ENCODE measurements at places on chromosomes 5 and 9.

- no peak for DNase-seq
Measured at GRCh38 chr5:129716651-129717050, 31.2 kb upstream of the MINAR2 start.

DNA sequence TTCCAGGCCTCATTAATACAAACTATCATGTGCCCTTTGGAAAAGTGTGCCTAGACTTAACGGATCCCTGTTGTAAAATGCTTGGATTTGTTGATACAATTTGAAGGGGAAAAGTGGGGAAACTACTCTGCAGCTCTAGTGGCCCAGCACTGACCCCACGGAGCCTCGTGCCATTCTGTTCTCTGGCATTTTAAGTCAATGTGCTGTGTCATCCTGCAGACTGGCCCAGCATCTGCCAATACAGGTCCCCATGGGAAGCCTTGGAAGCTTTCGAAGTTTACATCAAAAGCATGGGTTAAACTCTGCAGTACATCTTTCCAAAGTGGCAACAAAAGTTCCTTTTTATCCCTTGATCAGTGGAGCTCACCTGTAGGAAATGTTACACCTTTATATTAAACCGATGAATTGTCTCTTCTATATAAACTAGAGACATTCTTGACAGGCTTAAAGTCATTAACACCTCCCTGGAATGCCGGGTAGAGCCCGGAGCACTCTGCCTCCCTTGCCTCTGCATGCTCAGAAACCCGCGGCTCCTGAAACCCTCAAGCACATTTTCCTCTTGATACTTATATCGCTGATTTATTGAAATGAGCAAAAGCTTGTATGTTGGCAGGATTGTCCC is 596.0 kb upstream of the ADAMTS16 start:
- no peak for DNase-seq

DNA sequence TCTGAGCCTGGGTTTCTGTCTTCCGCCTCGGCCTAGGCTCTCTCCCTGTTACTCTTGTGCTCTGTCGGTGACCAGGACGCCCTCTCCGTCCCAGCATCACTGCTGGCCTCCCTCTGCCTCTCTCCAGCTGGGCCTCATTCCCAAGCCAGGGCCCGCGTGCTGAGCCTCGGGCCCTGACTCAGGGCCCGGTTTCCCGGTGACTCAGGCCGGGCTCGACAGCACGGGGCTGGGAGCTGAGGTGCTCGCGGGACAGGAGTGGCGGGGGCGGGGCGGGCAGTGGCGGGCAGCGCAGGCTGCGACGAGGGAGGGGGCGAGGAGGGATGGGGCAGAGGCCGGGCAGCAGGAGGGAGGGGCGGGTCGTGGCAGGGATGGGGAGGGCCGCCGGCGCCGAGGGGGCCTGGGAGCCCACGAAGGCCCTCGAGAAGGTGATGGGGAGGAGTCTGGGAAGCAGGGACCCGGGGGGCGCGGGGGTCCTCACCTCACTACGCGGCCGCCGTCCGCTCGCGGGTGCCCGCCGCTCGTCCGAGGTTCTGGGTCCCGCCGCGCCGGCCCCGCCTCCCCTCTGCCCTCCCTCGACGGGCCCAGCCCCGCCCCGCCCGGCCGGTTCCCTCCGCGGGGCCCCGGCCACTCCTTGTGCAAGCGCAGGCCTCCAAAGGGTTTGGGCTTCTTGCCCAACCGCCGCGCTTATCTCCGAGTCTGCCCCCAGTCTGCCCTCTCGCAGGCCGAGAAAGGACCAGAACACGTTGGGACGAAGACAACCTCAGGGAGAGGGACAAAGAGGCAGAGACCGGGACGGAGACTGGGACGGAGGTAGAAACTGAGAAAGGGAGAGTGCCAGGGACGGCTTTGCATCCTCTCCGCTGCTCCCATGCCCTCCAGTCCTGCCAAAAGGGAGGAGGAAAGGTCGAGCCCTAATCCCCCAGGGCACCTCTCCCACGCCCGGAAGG is at the start of gene ARAP3:
Gene ARAP3 (minus strand): TSS at position 536 of the 947 bp plus-strand sequence. CDS start 1,744 bp downstream, outside the sequence.
- DNase-seq, result peak; percentile 27

- DNase-seq, result no peak
Measured at GRCh38 chr9:132622159-132622558, 39.8 kb downstream of the BARHL1 start.

GRCh38 chr5:128798871-128799270 is 166.4 kb upstream of the SLC27A6 start:
- DNase-seq, result no peak

DNA sequence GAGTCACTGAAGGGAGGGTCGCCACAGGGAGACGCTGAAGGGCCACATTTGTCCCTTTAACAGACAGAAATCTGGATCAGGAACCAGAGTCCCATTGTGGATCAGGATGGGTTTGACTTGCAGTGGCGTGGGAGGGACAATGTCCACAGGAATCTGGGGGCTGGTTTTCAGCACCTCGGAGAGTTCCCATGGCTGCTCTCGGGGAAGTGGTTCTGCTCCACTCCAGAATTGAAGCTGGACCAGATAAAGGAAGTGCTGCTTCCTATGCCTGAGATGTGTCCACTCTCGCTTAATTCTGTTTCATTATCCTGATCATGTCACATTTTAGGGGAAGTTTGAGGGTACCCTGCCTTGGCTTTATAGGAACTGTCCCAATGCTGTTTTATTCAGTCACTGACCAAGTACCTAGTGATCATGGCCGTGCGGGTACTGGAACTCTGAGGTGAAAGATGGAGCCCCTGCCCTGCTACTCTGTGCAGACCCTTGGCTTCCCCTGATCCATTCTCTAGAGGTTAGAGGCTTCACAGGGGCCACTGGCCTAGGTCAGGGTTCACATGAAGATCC is 28.7 kb downstream of the ENHO start:
- no peak for DNase-seq

- no peak for DNase-seq
Measured at GRCh38 chr5:43227655-43228054, 35.6 kb downstream of the NIM1K start.

Data from CD4-positive, alpha-beta T cell treated with Interleukin-6 at 100 ng/mL for 8 hours (primary cell).